ENCODE measurements at places on chromosomes 12 and 14.
A peak's percentile ranks its signal among the peaks of the same experiment; 100 is the strongest.

DNA sequence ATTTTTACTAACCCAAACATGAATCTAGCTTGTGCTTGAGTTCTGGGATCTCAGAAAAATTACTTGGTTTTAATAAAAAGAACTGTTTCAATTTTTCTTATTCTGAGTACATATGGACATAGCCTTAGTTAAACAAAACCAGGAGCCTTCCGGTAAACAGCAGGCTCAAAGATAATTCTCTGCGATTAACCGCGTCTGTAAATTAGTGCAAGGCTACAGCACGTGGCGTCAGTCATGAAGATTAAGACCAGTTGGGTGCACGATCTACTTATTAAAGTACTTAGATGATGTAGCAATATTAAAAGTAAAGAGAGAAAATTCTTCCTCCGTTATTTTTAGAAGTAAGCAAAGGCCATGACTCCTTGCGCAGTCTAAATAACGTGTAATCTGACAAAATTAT is 700 bp downstream of the KCNJ8 start:
- no peak for DNase-seq

- DNase-seq: no peak
Observed at GRCh38 chr12:108589840-108590229, 8.0 kb downstream of the TMEM119 start.

- DNase-seq: peak; percentile 93
Observed at GRCh38 chr12:108305520-108305919, 33.6 kb downstream of the CMKLR1 start.

DNA sequence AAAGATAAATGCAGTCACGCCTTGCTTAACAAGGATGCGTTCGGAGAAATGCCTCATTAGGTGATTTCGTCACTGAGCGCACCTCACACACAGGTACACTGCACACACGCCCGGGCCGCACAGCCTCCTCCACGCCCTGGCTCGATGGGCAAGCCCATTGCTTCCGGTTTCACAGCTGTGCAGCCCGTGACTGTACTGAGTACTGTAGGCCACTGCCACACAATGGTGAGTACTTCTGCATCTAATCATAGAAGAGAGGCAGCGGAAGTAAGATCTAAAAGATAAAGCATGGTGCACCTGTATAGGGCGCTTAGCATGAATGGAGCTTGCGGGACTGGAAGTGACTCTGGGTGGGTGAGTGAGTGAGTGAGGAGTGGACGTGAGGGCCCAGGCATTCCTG is 4.3 kb downstream of the RIMBP2 start:
- no peak for DNase-seq

DNA sequence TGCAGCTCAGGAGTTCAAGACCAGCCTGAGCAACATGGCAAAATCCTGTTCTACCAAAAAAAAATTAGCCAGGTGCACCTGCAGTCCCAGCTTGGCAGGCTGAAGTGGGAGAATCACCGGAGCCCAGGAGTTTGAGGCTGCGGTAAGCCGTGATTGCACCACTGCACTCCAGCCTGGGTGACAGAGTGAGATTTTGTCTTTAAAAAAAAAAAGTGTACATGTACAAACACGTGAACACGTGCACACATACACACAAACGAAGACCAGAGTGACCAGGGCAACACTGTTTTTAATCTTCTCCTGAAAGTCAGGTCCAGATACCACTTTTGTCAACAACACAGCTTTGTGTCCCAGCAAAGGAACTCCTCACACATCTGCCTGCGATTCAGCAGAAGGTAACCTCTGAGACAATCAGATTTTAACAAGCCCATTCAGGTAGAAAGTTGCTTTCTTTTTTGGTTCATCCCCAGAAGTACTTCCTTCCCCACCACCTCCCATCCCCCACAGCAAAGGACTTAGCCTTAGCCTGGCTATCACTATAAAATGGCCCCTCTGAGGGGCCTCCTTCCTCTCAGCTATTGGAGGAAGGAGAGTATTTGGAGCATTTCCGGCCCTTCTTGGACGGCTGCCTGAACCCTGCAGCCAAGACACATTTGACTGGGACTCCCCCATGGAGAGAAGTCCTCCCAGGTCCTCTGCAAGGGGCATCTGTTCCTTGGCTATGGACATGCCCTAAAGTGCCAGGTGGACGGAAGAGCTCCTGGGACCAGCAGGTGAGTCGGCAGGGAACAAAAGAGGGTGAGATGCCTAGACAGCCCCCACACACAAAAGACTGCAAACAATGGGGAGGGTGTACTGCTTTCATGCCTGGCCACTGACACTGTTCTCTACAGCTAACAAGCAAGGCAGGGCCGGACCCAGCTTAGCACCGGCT is 9.8 kb downstream of the CTDSP2 start:
- no peak for DNase-seq

- DNase-seq: peak; percentile 71
Observed at GRCh38 chr14:100022772-100023451, 42.3 kb upstream of the EVL start.

DNA sequence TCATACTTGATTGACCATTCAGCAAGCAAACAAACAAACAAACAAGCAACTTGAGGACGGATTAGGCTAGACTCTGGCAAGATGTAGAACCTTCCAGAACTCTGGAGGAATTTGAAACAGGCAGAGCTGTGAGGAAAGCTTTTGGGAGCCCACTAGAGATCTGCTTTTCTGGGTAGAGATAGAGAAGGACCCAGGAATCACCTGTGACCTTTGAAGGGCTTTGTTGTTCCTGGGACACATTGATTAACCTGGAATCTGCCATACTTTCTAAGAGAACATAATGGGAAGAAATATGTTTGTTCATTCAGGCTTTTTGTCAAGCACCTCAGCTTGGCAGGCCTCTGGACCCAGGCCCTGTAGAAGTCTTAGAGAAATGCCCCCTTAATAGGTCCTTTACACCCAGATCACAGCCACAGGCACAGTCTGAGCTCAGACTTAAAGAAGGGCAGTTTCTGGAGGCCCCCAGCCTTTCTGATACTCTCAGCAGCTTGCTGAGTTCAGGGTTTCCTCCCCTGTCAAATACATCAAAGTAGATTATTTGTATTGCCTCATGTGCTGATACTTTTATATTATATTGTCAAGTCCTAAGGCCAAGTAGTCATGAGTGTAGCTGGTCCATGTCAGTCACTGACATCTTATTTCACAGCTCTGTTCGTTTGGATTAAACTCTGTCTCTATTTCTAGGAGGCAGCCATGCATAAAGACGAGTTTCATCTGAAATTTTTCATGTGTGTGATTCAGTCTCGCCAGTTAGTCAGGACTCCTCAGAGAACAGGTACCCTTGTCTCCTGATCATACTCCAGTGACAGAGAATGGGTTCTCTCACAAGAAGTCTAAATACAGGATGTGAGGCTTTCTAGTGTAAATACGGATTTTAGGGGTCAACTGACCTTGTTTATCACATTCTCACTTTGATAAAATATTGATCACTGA is 1.1 kb upstream of the SENP1 start:
- no peak for DNase-seq

DNA sequence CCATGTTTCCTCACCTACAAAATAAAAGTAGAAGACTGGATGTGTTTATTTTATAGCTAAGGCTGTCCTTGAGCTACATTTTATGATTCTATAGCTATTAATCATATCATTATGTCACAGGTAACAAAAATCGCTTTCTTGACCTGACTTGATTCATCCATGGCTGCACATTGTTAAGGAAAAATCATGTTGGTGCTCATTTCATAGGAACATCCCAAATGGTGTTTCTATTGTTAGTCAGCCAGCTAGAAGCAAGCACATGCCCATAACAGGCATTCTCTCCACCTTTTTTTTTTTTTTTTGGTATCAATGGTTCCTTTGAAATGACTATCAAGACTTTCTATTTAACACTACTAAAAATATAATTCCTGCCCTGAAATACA is 45.3 kb upstream of the PTHLH start:
- DNase-seq: no peak
